Activated CD4-positive, alpha-beta T cell treated with anti-CD3 and anti-CD28 coated beads, Interleukin-2, amount 10 ng/mL, durations not matched to agents 24 days and 14 days (primary cell): ENCODE measurements at places on chromosomes 5 and 9. TPM values are rescaled to one million over a fixed set of nuclear protein-coding genes. Genes with fewer than 3 reads are reported as not detected.
A peak's percentile ranks its signal among the peaks of the same experiment; 100 is the strongest.

DNA sequence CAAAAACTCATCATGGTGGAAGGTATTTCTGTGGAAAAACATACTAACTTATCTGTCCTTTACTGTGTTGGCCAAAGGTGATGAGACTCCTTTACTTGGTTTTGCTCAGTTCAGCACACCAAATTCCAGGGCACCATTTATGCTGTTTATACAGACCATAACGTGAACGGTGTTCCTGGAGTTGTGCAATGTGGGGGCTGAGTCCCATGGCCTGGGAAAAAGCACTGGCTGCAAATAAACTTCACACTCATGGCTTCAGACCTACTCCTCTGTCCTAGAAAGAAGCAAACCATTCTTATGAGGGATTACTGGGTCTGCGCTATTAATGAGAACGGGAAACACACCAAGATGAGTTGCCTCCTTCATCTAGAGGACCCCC lies 10.4 kb downstream of the FREM1 start:
- H3K4me1 ChIP-seq, result no peaks in the 10 kb centered on the region
- no peak overlapping the region for H3K4me3 ChIP-seq
- no peaks in the 10 kb centered on the region for H3K27me3 ChIP-seq

ACTBL2 gene
- total RNA-seq, result not detected in 2 replicates

- H3K36me3 ChIP-seq, result no peaks in the 10 kb centered on the region
- peak; percentile 86 for DNase-seq
- no peak overlapping the region for H3K27ac ChIP-seq
- H3K27me3 ChIP-seq, result peaks cover 35% of the 10 kb centered on the region
- H3K4me1 ChIP-seq, result peaks cover 16% of the 10 kb centered on the region
- peak overlapping the region; percentile 89 for H3K4me3 ChIP-seq
Observed at GRCh38 chr9:111597852-111598732, 1.4 kb downstream of the PTGR1 start.

DNA sequence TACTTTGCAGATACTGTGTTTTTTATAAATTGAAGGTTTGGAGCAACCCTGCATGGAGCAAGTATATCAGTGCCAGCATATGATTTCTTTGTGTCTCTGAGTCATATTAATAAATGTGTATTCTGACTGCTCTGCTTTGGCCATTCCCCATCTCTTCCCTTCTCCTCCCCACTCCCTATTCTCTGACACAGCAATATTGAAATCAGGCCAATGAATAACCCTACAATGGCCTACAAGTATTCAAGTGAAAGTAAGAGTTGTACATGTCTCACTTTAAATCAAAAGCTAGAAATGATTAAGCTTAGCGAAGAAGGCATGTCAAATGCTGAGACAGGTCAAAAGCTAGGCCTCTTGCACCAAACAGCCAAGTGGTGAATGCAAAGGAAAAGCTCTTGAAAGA lies 82.2 kb upstream of the TLX3 start:
- DNase-seq, result no peak
- H3K4me1 ChIP-seq, result peaks cover 2% of the 10 kb centered on the region
- peaks cover 4% of the 10 kb centered on the region for H3K27me3 ChIP-seq
- no peaks in the 10 kb centered on the region for H3K36me3 ChIP-seq
- H3K4me3 ChIP-seq, result no peak overlapping the region

DNA sequence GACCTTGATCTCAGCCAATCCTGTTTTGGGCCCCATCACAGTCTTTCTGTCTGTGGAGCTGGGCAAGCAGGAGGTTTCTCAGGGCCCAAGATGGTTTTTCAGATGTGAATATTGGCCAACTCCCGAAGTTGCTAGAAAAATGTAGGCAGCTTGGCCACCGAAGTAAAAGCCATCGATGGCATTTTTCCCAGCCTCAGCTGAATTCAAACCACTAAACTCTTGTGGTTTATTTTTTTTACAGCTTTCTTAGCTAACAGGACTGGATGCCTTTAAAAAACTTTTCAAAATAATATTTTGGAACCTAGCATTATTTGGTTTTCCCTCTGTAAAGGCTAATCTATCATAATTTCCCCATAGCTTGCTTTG lies 102.5 kb upstream of the ERCC6L2 start:
- no peaks in the 10 kb centered on the region for H3K36me3 ChIP-seq
- H3K27me3 ChIP-seq, result peaks cover 45% of the 10 kb centered on the region
- no peak overlapping the region for H3K27ac ChIP-seq
- no peaks in the 10 kb centered on the region for H3K4me1 ChIP-seq
- H3K4me3 ChIP-seq, result no peak overlapping the region

GRCh38 chr9:27528886-27529315 lies 713 bp downstream of the MOB3B start:
- H3K27ac ChIP-seq, result peak overlapping the region; percentile 72
- H3K4me3 ChIP-seq, result peak overlapping the region; percentile 90
- DNase-seq, result peak; percentile 83
- peaks cover 44% of the 10 kb centered on the region for H3K27me3 ChIP-seq

- H3K4me3 ChIP-seq, result no peak overlapping the region
- peaks cover 14% of the 10 kb centered on the region for H3K36me3 ChIP-seq
Observed at GRCh38 chr5:58455066-58455465, 4.8 kb downstream of the PLK2 start.

FOXD1 gene
- 0.09 and 0.14 TPM in 2 replicates for total RNA-seq

- no peaks in the 10 kb centered on the region for H3K4me1 ChIP-seq
- no peak for DNase-seq
- no peak overlapping the region for H3K4me3 ChIP-seq
- H3K36me3 ChIP-seq, result no peaks in the 10 kb centered on the region
- peaks cover 6% of the 10 kb centered on the region for H3K27me3 ChIP-seq
Observed at GRCh38 chr9:86997156-86997555, 49.9 kb upstream of the GAS1 start.

SLC46A2 gene
- total RNA-seq, result not detected in 2 replicates

DNA sequence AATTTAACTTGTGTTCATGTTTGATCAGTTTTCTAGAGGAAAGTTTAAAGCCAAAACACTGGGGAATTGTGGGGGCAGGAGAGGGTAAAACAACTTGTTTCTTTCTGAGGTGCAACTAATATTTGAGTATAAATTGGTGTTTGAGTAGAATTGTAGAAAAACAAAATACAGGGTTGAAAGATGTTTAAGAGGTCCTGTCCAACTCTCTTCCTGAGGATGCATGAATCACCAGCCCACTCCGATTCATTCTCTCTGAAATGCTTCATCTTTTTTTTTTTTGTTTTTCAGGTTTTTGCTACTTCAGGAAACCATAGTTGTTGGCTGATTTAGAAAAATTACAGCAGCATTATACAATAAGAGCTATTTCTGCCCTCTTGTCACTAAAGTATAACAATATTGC lies 42.4 kb upstream of the TMC1 start:
- H3K4me1 ChIP-seq, result peaks cover 33% of the 10 kb centered on the region
- no peaks in the 10 kb centered on the region for H3K36me3 ChIP-seq
- H3K4me3 ChIP-seq, result peak overlapping the region; percentile 68
- H3K27me3 ChIP-seq, result no peaks in the 10 kb centered on the region

GPX8 gene
- not detected in 2 replicates for total RNA-seq

DNA sequence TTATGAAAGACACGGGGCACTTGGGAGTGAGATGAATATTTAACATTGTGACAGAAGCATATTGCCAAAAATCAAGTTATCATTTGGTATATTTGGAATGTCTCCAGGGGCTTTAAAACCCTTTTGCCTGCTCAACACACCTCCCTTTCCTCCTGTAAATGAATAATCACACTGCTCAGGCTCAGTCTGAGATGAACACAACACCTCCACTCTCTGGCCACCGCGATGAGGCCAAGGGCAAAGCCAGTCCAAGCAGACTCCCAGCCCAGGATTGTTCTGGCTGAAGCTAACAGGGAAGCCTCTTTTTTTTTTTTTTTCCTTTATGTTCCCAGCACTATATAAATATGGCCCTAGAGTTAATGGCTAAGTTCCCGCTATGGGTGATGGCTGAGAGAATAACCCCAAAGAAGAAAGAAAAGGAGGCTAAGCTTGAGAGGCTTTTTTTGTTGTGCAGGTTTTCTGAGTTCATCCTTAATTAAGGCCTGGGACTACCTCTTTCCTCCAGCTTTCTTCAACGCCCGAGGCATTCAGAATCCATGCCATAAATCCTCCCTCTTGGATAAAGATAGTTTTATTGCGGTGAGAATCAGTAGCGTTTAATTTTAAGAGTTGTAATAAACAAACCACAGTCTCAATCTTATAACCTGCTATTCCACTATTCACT lies 10.5 kb upstream of the ERAP1 start:
- H3K4me3 ChIP-seq, result peak overlapping the region; percentile 20
- H3K36me3 ChIP-seq, result no peaks in the 10 kb centered on the region
- no peak overlapping the region for H3K27ac ChIP-seq
- DNase-seq, result no peak

DNA sequence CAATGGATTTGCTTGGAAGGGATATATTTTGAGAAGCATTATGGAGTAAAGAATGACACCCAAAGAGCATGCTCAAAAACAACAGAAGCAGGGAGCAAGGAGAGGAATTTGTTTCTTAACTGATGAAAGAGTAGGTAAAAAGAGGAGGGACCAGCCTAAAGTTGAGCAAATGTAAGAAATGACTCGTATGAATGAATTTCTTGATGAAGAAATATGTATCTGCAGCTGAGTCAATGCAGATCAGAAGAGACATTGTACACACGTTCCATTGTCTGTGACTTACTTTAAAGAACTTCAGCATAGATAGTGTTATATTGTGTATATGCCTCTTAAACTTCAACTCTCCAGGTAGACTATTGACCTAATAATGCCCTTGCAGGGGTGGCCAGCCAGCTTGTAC lies 112.7 kb upstream of the NREP start:
- no peak overlapping the region for H3K27ac ChIP-seq
- no peak for DNase-seq
- H3K27me3 ChIP-seq, result no peaks in the 10 kb centered on the region
- H3K4me3 ChIP-seq, result no peak overlapping the region
- H3K36me3 ChIP-seq, result no peaks in the 10 kb centered on the region

DNA sequence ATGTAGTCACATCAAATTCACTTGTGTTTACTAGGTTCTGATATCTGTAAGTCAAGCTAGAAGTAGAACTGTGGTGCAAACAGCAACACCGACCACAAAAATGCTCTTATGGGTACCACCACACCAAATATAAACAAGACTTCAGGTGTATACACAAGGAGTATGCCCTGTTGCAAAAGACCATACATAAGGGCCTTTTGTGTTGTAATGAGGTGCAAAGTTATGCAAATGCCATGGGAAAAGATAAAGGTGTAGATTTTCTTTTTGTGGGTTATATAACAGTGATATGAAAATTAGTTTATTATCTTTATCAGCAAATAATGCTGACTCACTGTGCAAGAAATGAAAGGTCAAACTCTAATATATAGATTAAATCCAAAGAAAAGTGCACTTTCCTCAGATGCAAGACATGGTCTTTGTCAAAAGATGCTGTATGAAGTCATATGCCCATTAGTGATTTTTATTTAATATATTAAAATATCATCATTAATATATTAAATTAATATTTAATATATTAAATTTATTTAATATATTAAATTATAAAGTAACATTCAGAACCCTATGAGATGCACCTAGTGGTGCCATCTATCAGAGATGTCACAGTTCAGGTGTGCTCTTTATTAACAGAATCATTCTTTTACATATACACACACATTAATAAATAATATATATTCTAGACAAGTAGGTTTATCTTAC lies 26.7 kb upstream of the ALDH1A1 start:
- DNase-seq, result no peak
- H3K27me3 ChIP-seq, result no peaks in the 10 kb centered on the region
- H3K4me3 ChIP-seq, result no peak overlapping the region
- H3K4me1 ChIP-seq, result no peaks in the 10 kb centered on the region

- DNase-seq, result peak; percentile 60
- H3K27me3 ChIP-seq, result peaks cover 17% of the 10 kb centered on the region
- peaks cover 12% of the 10 kb centered on the region for H3K4me1 ChIP-seq
- no peaks in the 10 kb centered on the region for H3K36me3 ChIP-seq
- H3K4me3 ChIP-seq, result no peak overlapping the region
Observed at GRCh38 chr5:38831909-38832308, 13.9 kb upstream of the OSMR start.

NR6A1 gene
- 2.3 and 2.7 TPM in 2 replicates for total RNA-seq

GRCh38 chr9:72894342-72894741 lies 58.5 kb downstream of the ALDH1A1 start:
- H3K36me3 ChIP-seq, result no peaks in the 10 kb centered on the region
- no peaks in the 10 kb centered on the region for H3K4me1 ChIP-seq
- H3K27me3 ChIP-seq, result peaks cover 5% of the 10 kb centered on the region
- H3K27ac ChIP-seq, result no peak overlapping the region
- DNase-seq, result no peak
- H3K4me3 ChIP-seq, result no peak overlapping the region

IL9 gene
- total RNA-seq, result 0.75 TPM in 1 of 2 replicates, not detected in the other

GRCh38 chr5:116271446-116272025 lies 186.7 kb downstream of the COMMD10 start:
- H3K27me3 ChIP-seq, result no peaks in the 10 kb centered on the region
- H3K36me3 ChIP-seq, result peaks cover under 1% of the 10 kb centered on the region
- H3K27ac ChIP-seq, result no peak overlapping the region
- no peak for DNase-seq

GRCh38 chr5:119402081-119402480 lies 46.3 kb downstream of the TNFAIP8 start:
- H3K27me3 ChIP-seq, result peaks cover 2% of the 10 kb centered on the region
- peaks cover 4% of the 10 kb centered on the region for H3K36me3 ChIP-seq
- H3K4me1 ChIP-seq, result peaks cover 33% of the 10 kb centered on the region

- no peaks in the 10 kb centered on the region for H3K4me1 ChIP-seq
- DNase-seq, result no peak
- H3K36me3 ChIP-seq, result no peaks in the 10 kb centered on the region
- H3K27ac ChIP-seq, result no peak overlapping the region
- H3K4me3 ChIP-seq, result no peak overlapping the region
Observed at GRCh38 chr9:72681283-72681630, 159.8 kb downstream of the TMC1 start.

DNA sequence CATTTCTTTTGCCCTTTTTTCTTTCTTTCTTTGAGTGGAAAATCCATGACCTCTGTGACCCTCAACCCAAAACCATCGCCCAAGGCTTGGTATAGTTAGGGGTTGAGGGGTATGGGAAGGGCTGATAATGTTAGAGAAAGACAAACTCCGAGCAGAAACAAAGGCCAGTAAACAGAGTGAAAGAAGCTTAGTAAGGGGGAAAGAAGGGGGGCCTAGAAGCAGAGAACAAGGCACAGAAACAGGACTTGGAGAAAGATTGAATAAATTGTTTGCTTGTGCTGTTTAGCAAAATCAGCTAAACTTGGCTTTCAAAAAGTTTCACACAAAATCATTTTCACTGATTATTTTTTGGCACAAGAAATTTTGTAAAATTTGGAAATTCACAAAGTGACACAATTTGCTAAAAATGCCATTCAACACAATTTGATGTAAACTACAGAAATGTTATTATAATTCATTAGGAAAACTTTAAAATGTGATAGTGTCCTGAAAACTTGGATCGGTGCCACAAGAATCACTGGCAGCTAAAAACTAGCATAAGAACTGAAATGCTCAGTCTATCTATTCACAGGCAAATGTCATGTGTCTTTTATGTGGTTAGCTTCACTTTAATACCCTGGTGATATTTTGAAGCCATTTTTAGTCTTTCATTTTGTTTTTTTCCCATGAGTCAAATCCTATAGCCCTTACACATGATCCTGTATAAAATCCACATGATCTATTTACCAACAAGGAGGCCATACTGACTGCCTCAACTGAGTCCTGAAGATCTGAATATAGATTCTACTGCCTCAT lies 276.4 kb downstream of the NR2F1-AS1 start:
- no peak overlapping the region for H3K27ac ChIP-seq
- no peaks in the 10 kb centered on the region for H3K4me1 ChIP-seq
- H3K4me3 ChIP-seq, result no peak overlapping the region
- H3K36me3 ChIP-seq, result no peaks in the 10 kb centered on the region
- H3K27me3 ChIP-seq, result no peaks in the 10 kb centered on the region

PCDHB4 gene
- not detected in 2 replicates for total RNA-seq

CCL27 gene
- 0.52 and 0.70 TPM in 2 replicates for total RNA-seq
